EH (cell line): ENCODE measurements at places on chromosomes 7 and 10.

DNA sequence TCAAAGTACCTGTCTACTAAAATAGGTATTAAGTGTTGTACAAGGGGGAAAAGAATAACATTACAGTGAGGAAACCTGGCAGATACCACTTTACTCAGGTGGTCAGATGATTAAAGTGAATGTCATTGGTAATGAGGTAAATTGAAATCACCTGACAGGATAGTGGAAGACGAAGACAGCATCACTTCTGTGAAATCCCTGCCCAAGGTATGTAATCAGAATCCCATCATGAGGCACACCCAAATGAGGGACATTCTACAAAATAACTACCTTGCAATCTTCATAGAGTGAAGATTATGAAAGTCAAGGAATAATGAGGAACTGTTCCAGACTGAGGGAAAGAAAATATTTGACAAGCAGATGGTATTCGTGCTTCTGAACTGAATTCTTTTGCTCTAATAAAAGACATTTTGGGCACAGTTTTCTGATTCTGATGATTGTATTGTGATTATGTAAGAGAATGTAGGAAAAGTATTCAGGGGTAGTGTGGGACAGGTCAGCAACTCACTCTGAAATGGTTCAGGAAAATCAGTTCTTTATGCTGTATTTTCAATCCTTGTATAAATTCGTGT, 33.3 kb upstream of the ARMS2 start:
- peak; percentile 61 for DNase-seq

DNA sequence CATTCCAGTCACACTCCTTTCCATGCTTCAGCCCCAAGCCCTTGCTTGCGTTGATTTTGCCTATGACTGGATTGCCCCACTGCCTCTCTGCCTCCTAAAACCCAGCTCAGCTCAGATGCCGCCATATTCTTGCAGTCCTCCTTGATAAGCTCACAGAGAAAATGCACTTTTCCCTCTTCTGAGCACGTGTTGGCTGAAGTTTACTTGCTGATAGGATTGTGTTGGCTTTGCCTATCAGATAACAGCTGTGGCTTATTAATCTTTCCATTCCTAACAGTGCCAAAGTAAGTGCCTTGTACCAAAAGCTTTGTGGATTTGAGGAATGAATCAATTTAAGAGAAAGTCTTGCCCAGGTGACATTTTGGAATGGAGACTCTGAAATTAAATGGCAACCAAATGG, 249.2 kb downstream of the PHTF2 start:
- DNase-seq, result no peak

- DNase-seq, result no peak
Observed at GRCh38 chr7:25598765-25599164, 370.5 kb upstream of the NPVF start.

DNA sequence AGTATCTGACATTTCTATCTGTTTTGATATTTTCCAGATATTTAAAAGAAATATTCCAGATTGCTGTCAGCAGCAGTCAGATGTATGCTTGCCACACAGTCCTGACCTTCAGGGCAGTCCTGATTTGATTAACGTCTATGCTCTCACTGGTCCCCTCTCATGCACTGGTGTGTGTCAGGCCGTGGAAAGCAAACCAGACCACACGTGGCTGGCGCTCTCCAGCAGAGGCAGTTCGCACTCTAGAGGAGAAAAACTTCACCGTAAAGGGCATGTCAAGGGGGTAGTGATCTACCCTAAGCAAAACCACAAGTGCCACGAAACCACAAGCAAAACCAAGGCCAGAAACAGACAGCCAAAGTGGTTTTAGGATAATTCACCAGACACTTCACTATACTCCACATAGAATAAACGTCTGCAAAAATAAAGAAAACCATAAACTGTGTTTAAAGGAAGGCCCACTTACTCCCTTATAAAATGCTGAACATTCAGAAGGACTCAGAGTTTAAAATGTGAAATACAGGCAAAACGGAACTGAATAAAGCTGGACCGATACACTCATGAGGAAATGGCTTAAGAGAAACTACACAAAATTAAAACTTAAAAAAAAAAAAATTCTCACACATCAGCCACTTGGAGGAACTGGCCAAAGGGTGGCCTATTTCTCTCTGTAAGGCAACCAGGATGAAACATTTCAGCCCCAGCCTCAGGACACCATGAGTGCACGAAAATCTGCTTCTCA, 26.4 kb downstream of the PARP12 start:
- no peak for DNase-seq

GRCh38 chr10:60818134-60818770, 40.0 kb downstream of the CDK1 start:
- peak; percentile 93 for DNase-seq

- no peak for DNase-seq
Observed at GRCh38 chr7:130129011-130129411, 58.7 kb downstream of the KLHDC10 start.

DNA sequence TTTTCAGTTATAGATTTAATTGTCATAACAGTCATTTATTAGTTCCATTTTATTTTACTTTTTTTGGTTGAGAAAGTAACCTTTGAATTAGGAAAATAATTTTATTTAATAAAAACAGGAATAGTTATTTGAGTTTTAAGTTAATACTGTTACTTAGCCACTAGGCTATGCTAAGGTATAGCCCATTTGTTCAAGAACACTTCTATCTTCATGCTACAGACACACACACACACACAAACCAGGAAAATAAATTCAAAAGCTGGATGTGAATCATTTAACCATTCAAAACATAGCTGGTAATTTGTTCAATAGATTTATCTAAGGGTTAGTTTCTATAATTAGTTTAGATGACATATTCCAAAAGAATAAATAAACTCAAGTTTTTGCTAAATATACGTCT, 148.4 kb downstream of the RNF133 start:
- no peak for DNase-seq

DNA sequence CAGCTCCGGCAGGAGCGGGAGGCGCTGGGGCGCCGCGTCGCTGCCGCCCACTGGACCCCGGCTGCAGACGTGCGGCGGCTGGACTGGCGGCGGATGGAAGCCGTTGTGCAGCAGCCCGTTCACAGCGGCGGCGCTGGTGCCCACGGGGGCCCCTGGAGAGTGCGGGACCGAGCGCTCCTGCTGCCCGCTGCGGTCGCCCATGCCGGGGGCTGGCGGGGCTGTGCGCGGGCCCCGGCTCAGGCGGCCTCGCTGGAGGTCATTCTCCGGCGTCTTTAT, 413 bp downstream of the PANK1 start:
- DNase-seq, result no peak

GRCh38 chr7:24381894-24382505, 98.0 kb downstream of the NPY start:
- DNase-seq, result peak; percentile 18

GRCh38 chr7:7738622-7739021, 20.2 kb upstream of the RPA3 start:
- no peak for DNase-seq

- DNase-seq, result no peak
Observed at GRCh38 chr10:57202356-57202755, 841.3 kb upstream of the ZWINT start.

- DNase-seq, result peak; percentile 23
Observed at GRCh38 chr10:100670828-100671479, 74.4 kb upstream of the PAX2 start.

DNA sequence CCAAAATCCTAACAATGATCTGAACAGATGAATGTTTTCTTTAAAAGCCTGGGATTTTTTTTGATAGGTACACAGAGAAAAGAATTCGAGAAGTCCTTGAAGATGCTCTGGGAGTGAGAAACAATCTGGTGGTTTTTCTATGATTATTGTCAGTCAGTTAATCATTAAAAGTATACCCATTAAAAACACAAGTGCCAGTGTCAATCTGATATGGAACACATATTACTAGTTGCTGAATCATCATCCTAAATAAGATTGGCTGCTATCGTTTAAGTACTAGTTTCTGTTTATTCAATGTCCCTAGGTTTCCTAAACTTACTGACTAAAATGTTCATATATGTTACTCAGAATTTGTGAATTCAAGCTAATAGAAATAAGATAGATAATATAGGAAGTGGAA, 16.1 kb downstream of the COL28A1 start:
- DNase-seq, result no peak

DNA sequence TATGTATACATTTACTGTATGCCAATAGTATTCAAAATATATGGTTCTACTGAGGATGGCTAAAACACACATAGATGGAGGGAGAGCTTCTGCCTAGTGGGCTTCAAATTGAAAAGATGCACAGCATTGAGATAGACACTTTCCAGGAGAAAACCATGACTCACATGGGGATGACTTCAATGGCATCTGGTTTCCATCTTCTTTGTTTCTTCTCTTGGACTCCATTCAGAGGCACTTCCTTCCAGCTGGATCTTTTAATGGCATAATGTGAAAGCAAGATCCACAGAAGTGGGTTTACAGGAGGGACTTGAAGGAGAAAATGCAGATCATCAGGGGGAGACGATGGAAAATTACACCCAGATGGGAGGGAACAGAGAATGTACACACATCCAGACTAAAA, 84.9 kb downstream of the ZNF365 start:
- DNase-seq, result peak; percentile 87

- DNase-seq, result peak; percentile 45
Observed at GRCh38 chr10:79559726-79560125, 481 bp downstream of the SFTPA2 start.

- peak; percentile 51 for DNase-seq
Observed at GRCh38 chr7:98329791-98330373, 48.4 kb downstream of the BRI3 start.

DNA sequence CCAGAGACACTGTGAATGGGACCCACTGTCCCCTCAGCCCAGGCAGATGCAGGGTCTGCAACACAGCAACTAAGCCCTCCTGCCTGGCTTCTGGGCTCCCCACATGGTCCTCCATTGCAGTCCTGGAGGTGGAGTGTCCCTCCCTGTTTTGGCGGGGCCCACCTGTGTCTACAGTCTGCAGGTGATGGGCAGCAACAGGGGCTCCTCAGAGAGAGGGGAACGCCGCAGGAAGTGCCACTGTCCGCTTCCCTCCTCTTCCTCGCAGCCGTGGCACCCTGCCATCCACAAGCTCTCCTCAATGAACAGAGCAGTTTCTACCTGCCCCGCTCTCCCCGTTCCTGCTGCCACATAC, 9.3 kb downstream of the CAMK2G start:
- DNase-seq, result no peak

DNA sequence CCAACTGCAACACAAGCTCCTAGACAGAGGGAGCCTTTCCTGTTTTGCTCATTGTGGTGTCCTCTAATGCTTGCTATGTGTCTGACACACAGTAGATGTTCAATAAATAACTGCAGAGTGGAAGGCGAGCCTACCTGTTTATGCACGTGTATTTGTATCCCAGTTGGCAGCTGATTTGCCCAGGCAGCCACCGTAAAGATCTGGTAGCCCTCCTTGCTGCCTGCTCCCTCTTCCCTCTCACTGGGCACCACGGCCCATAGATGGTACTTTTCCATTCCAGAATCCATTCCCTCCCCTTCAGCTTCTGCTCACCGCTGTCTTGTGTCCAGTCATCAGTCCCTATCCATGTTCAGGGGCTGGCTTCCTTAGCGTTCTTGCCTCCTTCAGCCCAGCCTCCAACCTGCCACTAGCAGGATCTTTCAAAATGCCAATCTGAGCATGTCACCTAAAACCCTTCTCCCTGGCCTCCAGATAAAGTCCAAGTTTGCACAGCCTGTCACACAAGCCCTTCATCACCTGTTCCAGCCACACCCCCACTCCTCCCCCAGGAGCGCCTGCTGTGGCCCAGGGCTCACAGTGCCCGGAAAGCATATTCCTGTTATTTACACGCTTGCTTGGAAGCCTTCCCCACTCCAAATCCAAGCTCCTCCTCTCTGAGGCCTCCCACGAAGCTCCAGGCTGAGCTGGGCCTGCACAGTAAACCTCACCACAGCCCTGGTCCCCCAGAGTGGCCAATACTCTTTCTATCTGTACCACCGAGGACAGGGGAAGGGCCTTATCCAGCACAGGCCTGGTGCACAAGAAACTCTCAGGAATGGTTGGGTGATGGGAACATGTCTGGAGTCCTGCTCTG, 21.0 kb downstream of the ZCCHC24 start:
- DNase-seq, result peak; percentile 44

DNA sequence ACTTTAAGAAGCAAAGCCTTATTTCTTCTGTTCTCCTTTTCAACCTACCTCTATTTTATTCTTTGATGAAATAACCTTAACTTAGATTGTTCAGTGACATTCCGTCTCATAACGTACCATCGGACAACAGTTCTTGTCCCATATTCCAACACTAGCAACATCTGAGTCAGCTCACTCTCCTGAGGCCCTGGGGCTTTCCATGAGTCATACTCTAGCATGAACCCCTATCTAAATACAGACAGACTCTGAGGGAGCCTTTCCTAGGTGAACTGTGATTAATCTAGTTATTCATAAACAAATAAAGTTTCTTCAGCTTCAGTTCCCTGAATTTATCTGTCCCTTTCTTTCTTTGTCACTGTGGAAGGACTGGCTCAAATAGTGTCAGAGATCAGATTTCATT, 168.7 kb upstream of the LYZL1 start:
- peak; percentile 77 for DNase-seq
